ENCODE measurements at places on chromosomes 13 and 19.

- DNase-seq = no peak
Observed at GRCh38 chr19:29162694-29163093, 50.3 kb downstream of the UQCRFS1 start.

GRCh38 chr13:79778741-79779460, 297.9 kb downstream of the NDFIP2 start:
- no peak for DNase-seq

GRCh38 chr13:112602189-112602588, 14.2 kb upstream of the TUBGCP3 start:
- DNase-seq = no peak

DNA sequence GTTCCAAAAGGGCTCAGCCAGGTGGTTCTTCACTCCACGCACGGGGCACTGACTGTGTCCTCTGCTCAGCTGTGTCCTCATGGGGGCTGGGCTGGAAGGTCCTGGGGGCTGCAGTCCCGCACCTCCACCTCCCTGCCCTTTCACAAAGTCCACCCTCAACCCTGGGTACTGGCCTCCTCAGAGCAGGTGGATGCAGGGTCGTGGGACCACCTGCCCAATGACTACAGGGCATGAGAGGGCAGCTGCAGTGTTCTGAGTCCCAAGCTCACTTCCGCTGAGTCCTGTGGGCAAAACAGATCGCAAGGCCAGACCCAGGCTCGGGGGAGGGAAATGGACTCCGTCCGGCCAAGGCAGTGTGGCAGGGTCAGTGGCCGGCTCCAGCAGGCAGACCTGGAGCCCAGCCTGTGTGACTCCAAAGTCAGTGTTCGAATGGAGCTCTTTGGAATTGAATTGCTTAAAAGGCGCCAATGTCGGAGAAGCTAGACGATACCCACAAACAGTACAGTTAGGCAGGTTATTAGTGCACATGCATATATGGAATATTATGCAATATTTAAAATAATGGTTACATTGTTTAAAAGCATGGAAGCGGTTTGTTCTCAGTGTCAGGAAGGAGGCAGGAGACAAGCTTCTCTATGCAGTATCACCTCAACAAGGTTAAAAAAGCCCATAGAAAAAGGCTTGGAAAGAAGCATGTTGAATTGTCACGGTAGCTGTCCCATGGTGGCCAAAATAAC, 54.8 kb downstream of the MCF2L start:
- DNase-seq = no peak

DNA sequence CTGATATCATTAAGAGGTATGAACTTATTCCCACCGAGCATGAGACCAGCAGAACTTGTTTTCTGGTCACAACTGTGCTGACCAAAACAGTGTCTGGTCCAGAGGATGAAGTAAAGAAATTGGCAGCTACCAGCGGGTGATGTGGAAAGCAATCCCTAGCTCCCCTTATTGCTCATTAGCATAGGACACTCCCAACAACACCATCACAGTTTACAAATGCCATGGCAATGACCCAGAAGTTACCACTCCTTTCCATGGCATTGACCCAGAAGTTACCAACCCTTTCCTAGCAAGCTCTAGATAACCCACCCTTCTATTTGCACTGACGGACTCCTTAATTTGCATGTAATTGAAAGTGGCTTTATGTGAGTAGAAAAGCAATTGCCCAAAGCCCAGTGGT, 1856.1 kb downstream of the OLFM4 start:
- no peak for DNase-seq

DNA sequence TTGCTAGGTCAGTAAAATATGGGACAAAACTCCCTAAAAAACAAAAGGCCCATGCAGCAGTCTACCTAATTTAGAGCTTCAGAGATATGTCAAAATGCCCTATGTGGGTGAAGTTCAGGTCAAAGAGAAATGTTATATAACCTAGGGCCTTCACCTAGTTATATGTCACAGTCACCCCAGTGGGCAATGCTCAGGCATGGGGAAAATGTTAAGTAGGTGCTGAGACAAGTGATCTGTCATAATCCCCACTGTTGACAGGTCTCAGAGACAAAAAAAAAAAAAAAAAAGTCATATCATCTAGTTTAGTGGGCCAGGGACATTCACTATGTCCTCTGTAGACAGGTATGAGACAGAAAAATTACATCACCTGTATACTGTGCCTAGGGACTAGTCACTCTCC, 128.6 kb upstream of the ZNF91 start:
- DNase-seq = no peak

DNA sequence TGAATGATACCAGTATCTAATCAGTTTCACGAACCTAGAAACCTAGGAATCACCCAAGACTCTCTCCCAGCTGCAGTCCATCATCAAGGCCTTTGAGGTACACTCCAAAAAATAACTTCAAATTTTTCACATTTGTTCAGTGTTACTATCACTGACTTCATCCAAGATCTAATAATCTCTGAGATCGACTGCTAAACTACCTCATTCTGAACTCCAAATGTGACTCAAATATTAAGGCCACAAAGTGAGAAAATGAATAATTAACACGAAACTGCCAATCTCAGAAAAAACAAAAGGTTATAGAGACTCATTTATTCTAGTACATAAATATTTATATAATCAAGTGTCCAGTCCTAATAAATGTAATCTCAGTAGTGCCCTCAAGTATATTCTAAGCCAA, 430.3 kb upstream of the ATXN8OS start:
- DNase-seq = no peak

- no peak for DNase-seq
Observed at GRCh38 chr13:35768073-35768472, 291.6 kb upstream of the MAB21L1 start.

GRCh38 chr13:47588676-47589075, 412.4 kb downstream of the SUCLA2 start:
- peak; percentile 24 for DNase-seq

- DNase-seq = no peak
Observed at GRCh38 chr19:4059453-4059871, 7.2 kb downstream of the ZBTB7A start.

DNA sequence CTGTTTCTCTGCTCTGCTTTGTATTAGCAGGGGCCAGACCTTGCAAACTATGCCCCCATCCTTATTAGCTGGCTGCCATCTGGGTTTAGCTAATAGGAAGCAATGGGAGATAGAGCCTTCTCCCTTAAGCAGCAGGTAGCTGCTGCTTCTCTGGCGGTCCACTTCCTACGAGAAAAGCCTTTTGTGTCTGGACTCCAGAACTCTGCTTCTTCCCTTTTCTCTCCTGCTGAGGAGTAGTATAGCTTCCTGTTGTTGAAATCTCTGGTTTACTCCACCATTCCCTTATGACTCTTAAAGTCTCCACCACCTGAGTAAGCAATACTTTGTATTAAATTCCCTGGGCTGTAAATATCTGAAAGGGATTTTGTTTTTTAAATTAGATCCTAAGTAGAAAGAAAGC, 147.1 kb downstream of the DNAJC15 start:
- DNase-seq = no peak
